ENCODE measurements at places on chromosomes 7 and 10.
A peak's percentile ranks its signal among the peaks of the same experiment; 100 is the strongest.

DNA sequence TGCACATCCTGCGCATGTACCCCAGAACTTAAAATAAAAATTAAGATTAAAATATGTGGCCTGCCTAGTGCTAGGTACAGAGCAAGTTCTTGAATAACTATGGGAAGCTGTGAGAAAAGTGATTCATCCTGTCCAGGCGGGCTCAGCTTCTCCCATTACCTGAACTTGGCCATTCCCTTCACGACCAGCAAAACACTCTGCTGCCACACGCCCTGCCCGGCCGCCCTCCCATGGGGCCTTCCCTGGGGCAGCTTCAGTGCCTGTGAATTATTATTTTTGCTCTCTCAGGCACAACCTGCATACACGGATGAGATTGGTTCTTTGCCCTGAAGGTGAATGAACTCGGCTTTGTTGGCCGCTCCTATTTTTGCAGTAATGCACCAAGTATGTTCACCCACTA, 209.2 kb upstream of the SHH start:
- H3K27me3 ChIP-seq = peaks cover under 1% of the 10 kb centered on the region
- H3K4me3 ChIP-seq = no peak overlapping the region
- DNase-seq = no peak
- peaks cover 5% of the 10 kb centered on the region for H3K4me1 ChIP-seq
- no peaks in the 10 kb centered on the region for H3K36me3 ChIP-seq
- no peak overlapping the region for H3K27ac ChIP-seq

GRCh38 chr10:127834221-127834620, 58.5 kb downstream of the CLRN3 start:
- DNase-seq = no peak
- no peak overlapping the region for H3K4me3 ChIP-seq
- no peaks in the 10 kb centered on the region for H3K4me1 ChIP-seq
- no peaks in the 10 kb centered on the region for H3K36me3 ChIP-seq

GRCh38 chr10:2817940-2818636, 249.3 kb upstream of the PFKP start:
- no peak overlapping the region for H3K27ac ChIP-seq
- H3K4me3 ChIP-seq = no peak overlapping the region
- no peaks in the 10 kb centered on the region for H3K36me3 ChIP-seq

GRCh38 chr10:118259288-118259906, 82.7 kb downstream of the FAM204A start:
- H3K4me3 ChIP-seq = no peak overlapping the region
- DNase-seq = peak; percentile 62
- H3K27me3 ChIP-seq = peaks cover 28% of the 10 kb centered on the region
- no peak overlapping the region for H3K27ac ChIP-seq
- no peaks in the 10 kb centered on the region for H3K36me3 ChIP-seq

- H3K27me3 ChIP-seq = peaks cover 18% of the 10 kb centered on the region
- peaks cover 11% of the 10 kb centered on the region for H3K36me3 ChIP-seq
- H3K27ac ChIP-seq = peak overlapping the region; percentile 96
- peak; percentile 91 for DNase-seq
- H3K4me1 ChIP-seq = peaks cover 69% of the 10 kb centered on the region
These were observed 17.7 kb downstream of the ADAM8 start for GRCh38 chr10:133258818-133259601.

GRCh38 chr7:47327698-47328391, 254.1 kb downstream of the TNS3 start:
- no peak overlapping the region for H3K27ac ChIP-seq
- no peaks in the 10 kb centered on the region for H3K4me1 ChIP-seq
- no peaks in the 10 kb centered on the region for H3K27me3 ChIP-seq

DNA sequence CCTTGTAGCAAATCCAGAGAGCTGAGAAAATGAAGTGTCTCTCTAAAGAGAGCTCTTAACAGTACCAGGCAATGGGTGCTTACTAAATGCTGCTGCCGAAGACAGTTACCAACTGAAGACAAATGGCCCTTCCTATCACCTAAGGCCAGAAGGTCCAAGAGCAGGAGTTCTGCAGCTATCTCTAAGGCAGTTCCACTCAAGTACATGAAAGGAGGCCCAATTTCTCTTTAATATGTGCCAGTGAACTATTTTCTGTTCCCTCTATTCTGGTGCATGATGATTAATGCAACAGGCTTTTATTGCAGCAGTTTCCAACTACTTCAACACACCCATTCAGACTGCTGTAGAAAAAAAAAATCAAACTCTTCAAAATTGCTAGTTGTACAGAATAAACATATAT, 122.5 kb downstream of the SLC25A13 start:
- DNase-seq = no peak
- no peaks in the 10 kb centered on the region for H3K4me1 ChIP-seq
- no peak overlapping the region for H3K4me3 ChIP-seq
- no peak overlapping the region for H3K27ac ChIP-seq
- no peaks in the 10 kb centered on the region for H3K36me3 ChIP-seq

GRCh38 chr10:63206997-63207811, 74.1 kb downstream of the NRBF2 start:
- peak overlapping the region; percentile 17 for H3K4me3 ChIP-seq
- DNase-seq = no peak
- peaks cover 44% of the 10 kb centered on the region for H3K4me1 ChIP-seq
- peaks cover 53% of the 10 kb centered on the region for H3K36me3 ChIP-seq

DNA sequence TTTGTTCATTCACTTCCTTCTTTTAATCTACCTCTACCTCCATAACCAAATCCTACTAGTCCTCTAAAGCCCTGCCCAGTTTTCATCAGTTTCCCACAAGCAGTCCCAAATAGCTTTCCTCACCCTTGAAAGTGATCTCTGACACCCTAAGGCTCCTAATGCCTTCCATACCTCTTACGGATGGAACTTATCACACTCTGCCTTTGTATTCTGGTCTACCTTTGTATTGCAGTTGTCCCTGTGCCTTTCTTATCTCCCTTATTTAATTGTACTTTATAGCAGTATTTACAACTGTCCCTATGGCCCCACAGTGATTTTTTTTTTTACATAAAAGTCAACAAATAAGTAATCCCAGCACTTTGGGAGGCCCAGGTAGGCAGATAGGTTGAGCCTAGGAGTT, 33.8 kb downstream of the ACSL5 start:
- no peak overlapping the region for H3K4me3 ChIP-seq
- H3K27ac ChIP-seq = no peak overlapping the region
- DNase-seq = no peak
- no peaks in the 10 kb centered on the region for H3K4me1 ChIP-seq
- H3K27me3 ChIP-seq = no peaks in the 10 kb centered on the region

DNA sequence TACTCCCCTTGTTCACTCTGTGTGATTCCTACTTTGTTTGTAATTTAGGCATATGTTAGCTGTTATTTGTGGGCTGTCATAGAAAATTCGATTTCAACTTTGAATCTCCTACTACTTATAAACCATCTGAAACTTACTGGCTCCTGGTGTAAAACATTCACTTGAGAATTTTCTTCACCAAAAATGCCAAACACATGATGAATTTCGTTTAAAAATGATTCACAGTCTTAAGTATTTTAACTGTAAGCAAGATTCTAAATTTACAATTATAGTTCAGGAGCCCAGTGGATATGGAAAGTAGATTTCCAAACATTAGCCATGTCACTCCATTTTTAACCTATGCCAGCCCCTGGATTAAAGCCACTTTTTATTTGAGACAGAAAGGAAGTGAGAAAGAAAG, 3.1 kb downstream of the CPED1 start:
- H3K27ac ChIP-seq = no peak overlapping the region
- no peak overlapping the region for H3K4me3 ChIP-seq
- peaks cover 33% of the 10 kb centered on the region for H3K27me3 ChIP-seq
- no peaks in the 10 kb centered on the region for H3K36me3 ChIP-seq

GRCh38 chr7:96479015-96479645, 157.2 kb upstream of the SLC25A13 start:
- peaks cover 8% of the 10 kb centered on the region for H3K27me3 ChIP-seq
- H3K27ac ChIP-seq = peak overlapping the region; percentile 89
- peak; percentile 30 for DNase-seq
- H3K36me3 ChIP-seq = peaks cover 7% of the 10 kb centered on the region
- peaks cover 24% of the 10 kb centered on the region for H3K4me1 ChIP-seq

DNA sequence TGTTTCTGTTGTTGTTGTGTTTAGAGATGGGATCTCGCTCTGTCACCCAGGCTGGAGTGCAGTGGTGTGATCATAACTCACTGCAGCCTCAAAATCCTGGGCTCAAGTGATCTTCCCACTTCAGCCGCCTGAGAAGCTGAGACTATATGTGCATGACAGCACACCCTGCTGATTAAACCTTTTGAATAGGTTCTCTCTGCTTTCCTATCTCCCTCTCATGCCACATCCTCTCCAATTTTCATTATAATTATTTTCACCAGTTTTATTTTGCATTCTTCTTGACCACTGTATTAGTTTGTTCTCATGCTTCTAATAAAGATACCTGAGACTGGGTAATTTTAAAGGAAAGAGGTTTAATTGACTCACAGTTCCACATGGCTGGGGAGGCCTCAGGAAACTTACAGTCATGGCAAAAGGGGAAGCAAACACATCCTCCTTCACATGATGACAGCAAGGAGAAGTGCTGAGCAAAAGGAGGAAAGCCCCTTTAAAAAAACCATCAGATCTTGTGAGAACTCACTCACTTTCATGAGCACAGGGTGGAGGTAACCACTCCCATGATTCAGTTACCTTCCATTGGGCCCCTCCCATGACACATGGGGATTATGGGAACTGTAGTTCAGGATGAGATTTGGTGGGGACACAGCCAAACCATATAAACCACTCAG, 12.9 kb downstream of the AGK start:
- no peaks in the 10 kb centered on the region for H3K27me3 ChIP-seq
- H3K4me1 ChIP-seq = peaks cover 49% of the 10 kb centered on the region
- DNase-seq = no peak
- H3K27ac ChIP-seq = no peak overlapping the region

DNA sequence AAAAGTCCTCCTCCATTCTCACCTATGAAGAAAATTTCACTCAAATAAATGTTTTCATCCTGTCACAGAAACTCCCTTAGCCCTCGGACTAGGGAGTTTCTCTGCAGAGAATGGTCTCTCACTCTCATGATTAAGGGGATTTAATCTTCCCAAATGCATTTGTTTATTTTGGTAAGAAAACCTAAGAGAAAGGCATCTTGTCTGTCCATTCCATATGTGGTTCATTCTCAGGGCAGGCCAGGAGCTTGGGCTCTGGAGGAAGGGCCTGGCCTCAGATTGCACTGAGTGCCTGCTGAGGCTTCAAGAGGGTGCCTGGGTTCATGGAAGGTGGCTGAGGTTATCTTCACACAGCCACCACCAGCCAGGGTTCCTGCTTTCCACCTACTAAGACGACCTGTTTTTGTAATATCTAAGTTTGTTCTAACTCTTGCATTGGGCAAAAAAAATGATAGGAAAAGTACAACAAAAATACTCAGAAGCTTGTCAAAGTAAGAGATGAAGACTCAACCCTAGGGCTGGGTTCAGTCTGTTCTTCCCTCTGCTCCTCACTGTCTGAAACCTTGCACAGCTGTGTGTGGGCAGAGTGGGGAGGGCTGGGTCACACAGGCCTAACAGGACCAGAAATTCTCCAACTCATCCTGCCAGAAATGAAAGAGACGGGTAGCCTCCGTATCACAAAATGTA, 186.7 kb downstream of the CXCL12 start:
- no peaks in the 10 kb centered on the region for H3K36me3 ChIP-seq
- H3K4me1 ChIP-seq = no peaks in the 10 kb centered on the region
- no peak for DNase-seq
- H3K4me3 ChIP-seq = no peak overlapping the region
- no peak overlapping the region for H3K27ac ChIP-seq

GRCh38 chr7:94195201-94195600, 191.0 kb upstream of the BET1 start:
- no peak overlapping the region for H3K4me3 ChIP-seq
- no peaks in the 10 kb centered on the region for H3K4me1 ChIP-seq
- no peak for DNase-seq
- H3K27me3 ChIP-seq = no peaks in the 10 kb centered on the region

GRCh38 chr7:130153211-130153908, 51.8 kb downstream of the TMEM209 start:
- peaks cover 5% of the 10 kb centered on the region for H3K36me3 ChIP-seq
- H3K27ac ChIP-seq = no peak overlapping the region
- DNase-seq = no peak

GRCh38 chr10:98478430-98479222, 31.9 kb upstream of the HPS1 start:
- H3K27me3 ChIP-seq = peaks cover 9% of the 10 kb centered on the region
- peaks cover 4% of the 10 kb centered on the region for H3K4me1 ChIP-seq
- H3K27ac ChIP-seq = no peak overlapping the region
- no peak overlapping the region for H3K4me3 ChIP-seq
- DNase-seq = no peak

- peaks cover 49% of the 10 kb centered on the region for H3K27me3 ChIP-seq
- no peak for DNase-seq
- H3K36me3 ChIP-seq = peaks cover 4% of the 10 kb centered on the region
- no peak overlapping the region for H3K4me3 ChIP-seq
- peaks cover 27% of the 10 kb centered on the region for H3K4me1 ChIP-seq
These were observed 3.8 kb downstream of the ALOX5 start for GRCh38 chr10:45377858-45378257.

DNA sequence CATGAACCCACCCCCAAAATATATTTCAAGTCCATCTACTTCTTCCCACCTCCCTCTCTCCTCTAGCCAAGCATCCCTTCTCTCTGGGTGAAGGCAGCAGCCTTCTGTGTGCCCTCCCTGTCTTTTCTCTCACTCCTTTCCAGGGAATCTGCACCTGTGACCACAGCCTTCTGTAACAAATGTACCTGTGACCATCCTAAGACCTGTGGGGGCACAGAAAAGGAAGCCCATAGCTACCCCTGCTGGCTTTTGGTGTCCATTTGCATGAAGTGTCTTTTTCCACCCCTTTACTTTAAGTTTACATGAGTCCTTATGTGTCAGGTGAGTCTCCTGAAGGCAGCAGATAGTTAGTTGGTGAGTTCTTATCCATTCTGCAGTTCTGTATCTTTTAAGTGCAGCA, 2.0 kb upstream of the TBXAS1 start:
- H3K27me3 ChIP-seq = peaks cover 9% of the 10 kb centered on the region
- no peak overlapping the region for H3K4me3 ChIP-seq
- peaks cover 7% of the 10 kb centered on the region for H3K36me3 ChIP-seq
- DNase-seq = no peak
- H3K4me1 ChIP-seq = peaks cover 29% of the 10 kb centered on the region

DNA sequence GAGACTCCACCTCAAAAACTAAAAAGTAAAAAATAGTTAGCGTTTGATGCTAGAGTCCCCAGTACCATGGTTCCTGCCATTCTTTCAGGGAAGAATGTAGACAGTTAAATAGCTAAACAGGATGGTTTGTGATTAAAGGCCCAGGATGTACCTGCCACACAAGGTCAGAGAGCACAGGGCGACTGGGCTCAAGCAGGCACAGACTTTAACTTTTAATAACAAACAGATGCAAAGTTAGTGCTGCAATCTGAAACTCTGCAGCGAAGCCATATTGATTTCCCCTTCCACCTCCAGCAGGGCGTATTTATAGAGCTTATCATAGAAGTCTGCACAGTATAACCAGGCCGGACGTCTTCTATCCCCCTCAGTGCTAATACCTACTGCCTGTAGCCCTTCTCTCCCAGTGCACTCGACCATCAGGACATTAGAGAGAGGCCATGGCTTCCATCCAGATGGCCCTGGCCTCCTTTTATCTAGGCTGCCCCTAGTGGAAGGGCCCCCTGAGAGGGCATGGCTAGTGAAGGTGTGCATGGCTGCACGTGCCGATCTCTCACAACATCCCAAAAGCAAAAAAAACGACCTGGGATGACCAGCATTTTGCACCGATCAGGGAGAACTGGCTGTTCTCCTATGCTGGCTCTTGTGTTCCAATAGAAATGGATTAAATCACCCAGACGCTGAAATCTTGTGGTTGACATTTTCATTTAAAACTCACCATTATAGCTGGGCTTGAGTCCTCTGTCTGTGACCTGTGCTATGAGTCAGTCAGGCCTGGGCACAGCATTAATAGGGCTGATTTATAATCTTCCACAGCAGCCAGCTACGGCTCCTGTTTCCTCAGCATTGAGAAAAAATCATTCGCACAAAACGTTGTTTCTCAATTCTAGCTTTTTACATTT, 7.6 kb upstream of the BAG3 start:
- no peak for DNase-seq
- no peak overlapping the region for H3K27ac ChIP-seq
- H3K36me3 ChIP-seq = no peaks in the 10 kb centered on the region

All from activated naive CD4-positive, alpha-beta T cell treated with anti-CD3 and anti-CD28 coated beads, Interleukin-2, amount 10 ng/mL, durations not matched to agents 7 days and 5 days (primary cell).